Activated CD4-positive, alpha-beta T cell treated with anti-CD3 and anti-CD28 coated beads, Interleukin-2, Interleukin-4, amounts not matched to agents 100 ng/mL and 50 ng/mL, durations not matched to agents 16 hours and 8 hours (primary cell): ENCODE measurements at places on chromosomes 3 and 15.

DNA sequence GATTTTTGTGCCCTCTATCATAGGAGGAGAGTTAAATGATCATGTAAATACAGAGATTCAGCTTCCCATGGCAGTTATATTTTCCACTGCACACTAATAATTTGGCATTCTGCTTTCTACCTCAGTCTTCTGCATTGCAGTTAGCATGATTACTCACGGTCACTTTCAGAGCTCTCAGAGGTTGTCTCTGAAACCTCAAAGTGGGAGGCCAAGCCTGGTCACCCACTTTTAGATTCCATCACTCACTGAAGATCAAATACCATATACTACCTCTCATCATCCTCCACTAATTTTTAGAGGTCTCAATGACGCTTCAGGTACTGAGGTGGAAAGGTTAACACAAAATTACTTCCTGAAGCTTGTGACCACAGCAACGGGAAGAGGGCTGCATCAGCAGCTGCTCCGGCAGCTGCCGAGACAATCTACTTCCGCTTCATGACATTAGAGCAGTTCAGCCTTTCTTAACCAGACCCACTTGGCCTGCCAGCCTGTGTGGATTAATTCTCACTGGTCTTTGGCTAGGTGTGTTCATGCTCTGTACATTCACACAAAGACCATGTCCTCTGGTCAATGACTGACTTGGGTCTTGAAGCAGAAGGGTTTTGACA, 416.4 kb upstream of the PDZRN3 start:
- no peak for DNase-seq

- DNase-seq: no peak
These were observed 490.8 kb downstream of the CNTN4 start for GRCh38 chr3:2589336-2589969.

DNA sequence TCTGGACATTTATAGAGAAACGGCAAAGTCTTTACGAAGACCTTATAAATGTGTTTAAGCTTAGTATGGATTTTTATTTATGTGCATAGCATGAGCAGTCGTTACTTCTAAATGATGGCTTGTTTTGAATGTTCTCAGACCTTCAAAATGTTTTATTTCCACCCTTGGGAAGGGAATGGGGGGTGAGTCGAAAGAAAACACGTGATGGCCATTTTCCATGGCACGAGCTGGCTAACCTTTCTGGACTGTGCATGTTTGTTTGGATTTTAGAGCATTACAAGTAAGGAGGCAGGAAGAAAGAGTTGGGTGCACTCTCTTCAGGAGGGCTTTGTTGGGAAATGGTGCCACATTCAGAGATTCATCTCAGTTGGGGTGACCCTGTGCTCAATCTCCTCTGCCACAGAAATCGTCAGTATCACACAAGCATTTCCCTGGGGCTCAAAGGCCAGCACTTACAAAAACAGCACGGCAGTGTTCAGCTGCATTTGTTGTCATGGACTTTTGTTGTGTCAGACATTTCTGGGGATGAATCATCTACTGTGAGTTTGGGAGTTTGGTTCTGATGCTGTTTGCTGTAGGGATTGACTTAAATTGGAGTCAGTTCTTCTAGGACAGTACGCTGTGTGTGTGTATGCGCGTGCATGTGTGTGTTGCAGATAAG, 52.3 kb upstream of the ADAMTS9 start:
- no peak for DNase-seq

DNA sequence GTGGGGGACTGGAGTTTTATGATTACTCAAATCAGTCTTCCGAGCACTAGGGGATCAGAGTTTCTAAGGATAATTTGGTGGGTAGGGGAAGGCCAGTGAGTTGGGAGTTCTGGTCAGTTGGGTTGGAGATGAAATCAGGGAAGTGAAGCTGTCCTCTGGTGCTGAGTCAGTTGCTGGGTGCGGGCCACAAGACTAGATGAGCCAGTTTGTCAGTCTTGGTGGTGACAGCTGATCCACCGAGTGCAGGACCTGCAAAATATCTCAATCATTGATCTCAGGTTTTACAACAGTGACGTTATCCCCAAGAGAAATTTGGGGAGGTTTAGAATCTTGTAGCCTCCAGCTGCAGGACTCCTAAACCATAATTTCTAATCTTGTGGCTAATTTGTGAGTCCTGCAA, 249.4 kb downstream of the FAM43A start:
- no peak for DNase-seq

DNA sequence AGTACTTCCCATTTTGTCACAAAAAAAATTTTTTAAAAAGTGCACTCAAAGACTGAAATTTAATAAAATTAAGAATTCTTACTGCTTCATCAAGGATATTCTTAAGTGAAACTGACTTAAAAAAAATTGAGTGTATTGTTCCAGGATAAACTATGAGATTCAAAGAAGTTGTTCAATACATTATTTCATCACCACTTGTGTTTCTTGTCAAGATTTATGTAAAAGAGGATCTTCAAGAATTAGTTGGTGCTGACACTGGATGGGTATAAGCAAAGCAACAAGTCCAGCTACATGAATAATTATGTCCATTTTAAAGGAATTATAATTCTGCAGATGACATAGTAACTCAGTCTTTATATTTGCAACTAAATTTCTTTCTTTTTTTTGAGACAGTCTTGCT, 4.3 kb upstream of the AP4E1 start:
- no peak for DNase-seq

GRCh38 chr3:59839810-59840515, 790.1 kb upstream of the CFAP20DC start:
- DNase-seq: peak; percentile 43

DNA sequence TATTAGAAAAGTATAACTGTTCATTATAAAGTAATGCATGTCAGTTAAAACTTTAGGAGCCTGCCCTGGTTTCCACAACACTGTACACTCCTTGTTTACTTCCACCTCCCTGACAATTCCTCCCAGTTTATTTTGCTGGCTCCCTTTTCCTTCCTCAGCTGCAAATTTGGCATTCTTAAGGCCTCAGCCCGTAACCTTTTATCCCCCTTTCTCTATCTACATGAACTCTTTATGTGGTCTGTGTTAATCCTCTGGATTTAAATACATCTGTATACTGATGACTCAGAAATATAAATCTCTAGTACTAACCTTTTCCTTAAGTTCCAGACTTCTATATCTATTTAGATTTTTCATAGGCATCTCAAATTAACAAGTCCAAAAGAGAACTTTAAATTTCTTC, 143.6 kb downstream of the OTOL1 start:
- DNase-seq: no peak

DNA sequence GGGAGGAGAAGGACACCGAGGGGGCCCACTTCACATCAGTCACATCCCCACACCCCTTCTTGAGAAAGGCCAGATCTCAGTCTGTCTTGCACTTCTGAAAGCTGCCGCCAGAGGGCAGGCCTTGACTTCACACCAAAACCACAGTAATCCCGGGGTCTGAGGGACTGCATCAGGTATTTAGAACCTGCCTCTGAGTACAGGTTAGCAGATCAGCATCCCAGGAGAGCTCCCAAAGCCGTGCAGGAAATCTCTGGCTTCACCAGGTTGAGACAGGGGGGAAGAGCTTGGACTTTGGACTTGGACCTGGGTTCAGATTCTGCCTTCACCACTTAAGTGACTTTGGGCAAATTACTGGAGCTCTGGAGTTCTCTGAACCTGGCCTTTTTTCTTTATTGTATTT, 50.3 kb downstream of the LHFPL4 start:
- peak; percentile 76 for DNase-seq

- no peak for DNase-seq
These were observed 31.0 kb upstream of the KLF13 start for GRCh38 chr15:31295658-31296057.

DNA sequence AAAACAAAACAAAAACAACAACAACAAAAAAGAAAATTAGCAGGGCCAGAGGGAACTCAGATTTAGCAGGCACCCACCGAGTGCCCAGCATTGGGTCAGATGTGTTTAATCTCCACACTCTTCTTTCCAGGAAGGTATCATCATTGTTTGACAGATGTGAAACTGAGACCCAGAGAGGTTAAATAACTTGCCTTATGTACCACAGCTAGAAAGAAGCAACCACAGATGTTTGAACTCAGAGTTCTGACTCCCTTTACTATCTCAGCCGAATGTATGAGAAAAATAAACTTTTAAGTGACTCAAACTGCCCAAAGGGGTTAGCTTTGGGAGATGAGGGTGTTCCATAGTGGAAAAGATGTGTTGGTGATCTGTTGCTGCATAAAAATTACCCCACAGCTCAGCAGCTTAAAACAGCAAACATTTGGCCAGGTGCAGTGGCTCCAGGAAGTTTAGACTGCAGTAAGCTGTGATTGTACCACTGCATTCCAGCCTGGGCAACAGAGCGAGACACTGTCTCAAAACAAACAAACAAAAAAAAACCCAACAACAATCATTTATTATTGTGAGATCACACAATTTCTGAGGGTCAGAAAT, 4.5 kb upstream of the RPP25 start:
- no peak for DNase-seq

DNA sequence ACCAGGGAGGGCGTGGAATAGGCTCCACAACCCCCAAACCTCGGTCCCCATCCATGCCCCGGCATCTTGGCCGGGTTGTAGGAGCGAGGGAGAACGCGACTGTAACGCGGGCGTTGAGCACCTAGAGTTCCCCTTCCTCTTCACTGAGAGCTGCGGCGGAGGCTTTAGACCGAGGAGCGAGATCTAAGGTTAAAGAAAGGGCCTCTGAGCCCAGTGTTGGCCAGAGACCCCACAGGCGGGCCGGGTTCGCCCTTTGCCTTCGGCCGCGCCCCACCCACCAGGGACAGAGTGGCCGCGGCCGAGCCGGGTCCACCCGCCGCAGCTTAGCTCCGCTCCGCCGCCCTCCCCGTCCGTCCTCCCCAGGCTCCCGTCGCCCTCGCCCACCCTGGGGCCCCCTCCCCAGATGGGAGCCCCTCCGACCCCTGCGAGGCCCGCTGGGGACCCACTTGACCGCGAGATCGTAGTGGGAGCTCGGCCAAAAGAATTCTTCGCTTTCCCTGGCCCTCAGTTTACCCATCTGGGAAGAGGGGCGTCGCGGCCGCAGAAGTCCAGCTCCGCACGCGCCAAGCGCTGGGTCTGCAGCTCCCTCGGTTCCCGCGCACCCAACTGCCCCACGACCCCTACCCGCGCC, 425 bp downstream of the ANPEP start:
- no peak for DNase-seq

DNA sequence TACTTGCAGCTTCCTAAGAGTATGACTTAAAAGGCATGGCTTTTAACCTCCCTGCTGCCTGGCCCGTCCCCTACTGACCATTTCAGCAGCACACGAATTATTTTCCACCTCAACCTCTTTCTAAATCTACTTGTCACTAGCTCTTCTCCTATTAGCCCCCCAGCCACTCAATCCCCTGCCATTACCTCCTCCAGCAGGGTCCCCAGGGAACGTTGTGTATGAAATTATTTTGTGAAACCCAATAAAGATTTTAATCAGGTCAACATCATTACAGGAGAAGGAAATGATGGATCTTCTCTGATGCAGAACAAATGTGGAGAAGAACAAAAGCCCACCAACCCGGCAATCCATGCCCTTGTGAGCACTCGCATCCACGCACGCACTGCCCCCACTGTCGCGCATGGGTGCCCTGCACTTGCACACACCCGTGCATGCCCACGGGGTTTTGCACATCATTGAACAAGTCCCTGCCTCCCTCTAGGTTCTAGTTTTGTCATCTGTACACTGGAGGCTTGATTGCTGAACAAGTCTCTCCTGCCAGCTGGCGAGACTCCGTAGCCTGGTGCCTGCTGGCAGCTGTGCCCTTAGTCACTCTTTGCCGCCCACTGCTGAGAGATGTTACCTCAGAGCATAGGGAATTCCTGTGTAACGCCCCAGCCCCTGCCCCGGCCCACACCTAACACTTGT, 51.6 kb downstream of the LINGO1 start:
- DNase-seq: no peak

DNA sequence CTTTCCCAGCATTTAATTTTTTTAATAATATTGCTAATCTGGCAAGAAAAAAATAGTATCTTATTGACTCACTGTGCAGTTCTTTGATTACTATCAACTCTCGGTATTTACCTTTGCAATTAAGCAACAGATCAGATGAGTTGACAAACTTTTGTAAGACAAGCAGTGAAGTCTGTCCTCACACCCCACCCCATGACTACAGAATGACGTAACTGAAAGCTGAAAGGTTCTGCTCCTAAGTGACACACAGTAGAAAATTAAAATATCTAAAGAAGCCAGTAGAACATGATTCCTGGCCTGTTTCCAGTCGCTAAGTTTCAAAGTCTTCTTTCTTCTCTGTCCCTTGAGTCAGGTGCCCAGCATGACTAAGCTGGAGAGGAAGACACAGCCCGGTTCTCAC, 135.5 kb downstream of the STT3B start:
- peak; percentile 19 for DNase-seq

DNA sequence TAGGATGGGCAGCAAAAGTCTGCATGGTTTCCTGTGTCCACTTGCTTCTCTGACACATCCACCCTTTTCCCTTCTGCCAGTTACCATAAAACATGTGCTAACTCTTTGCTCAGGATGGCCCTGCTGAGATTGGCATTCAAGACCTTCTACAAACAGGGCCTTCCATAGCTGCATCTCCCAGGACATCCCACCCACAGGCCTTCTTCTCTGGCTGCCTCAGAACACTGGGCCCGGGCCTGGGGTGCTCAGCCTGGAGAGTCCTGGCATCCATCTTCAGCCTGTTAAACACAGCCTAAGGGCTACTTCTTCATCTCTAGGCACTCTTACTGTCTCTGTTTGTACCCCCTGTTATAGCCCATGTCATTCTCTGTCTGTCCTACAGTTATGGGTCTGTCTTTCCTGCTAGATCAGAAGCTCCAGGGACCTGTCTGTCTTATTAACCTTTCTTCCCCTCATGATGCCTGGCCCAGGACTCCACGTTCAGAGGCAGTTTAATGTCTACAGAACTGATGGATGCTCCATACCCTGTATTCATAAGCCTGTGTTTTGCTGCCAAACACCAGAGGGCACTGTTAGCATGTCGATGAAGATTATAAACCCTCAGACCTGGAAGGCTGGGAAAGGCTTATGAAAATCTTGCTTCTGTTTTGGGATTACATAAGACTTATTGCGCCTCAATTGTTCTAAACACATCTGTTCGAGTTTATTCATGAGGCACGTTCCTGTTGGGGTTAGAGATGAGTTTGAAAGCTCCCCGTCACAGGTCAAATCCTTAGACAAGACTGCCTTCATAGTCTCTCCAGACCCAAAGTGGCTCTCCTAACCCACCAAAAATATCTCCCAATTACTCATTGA, 16.5 kb downstream of the SEMA3G start:
- peak; percentile 56 for DNase-seq

GRCh38 chr15:50712018-50712417, 25.4 kb upstream of the TRPM7 start:
- no peak for DNase-seq

- DNase-seq: no peak
These were observed 279.2 kb upstream of the TBL1XR1 start for GRCh38 chr3:177476495-177476894.

- DNase-seq: no peak
These were observed 34.0 kb upstream of the ARHGEF3 start for GRCh38 chr3:56835650-56836227.

- no peak for DNase-seq
These were observed 382.9 kb downstream of the OTOL1 start for GRCh38 chr3:161879470-161879869.

DNA sequence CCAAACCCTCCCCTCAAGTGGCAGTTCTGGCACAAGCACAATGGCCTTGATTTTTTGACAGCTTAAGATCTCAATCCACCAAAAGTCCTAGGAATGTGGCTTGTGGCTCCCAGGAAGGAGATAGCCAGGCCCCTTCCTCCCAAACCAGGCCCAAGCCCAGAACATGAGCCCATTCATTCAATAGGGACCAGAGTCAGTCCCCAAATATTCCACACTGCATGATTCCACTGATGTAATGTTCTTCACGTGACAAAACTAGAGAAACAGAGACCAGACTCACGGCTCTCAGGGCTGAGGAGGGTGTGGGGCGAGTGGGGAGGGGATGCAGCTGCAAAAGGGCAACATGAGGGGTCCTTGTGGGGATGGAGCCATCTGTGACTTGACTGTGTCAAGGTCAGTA, 25.5 kb downstream of the ABTB1 start:
- DNase-seq: no peak
